Activated T-helper 2 cell treated with anti-CD3 and anti-CD28 coated beads, Interferon-gamma antibody, Interleukin-2, Interleukin-4, amounts not matched to agents 10 μg/mL and 5 μg/mL and 100 μg/mL, durations not matched to agents 14 hours and 24 hours and 36 hours (primary cell): ENCODE measurements at places on chromosomes 2 and 18.

DNA sequence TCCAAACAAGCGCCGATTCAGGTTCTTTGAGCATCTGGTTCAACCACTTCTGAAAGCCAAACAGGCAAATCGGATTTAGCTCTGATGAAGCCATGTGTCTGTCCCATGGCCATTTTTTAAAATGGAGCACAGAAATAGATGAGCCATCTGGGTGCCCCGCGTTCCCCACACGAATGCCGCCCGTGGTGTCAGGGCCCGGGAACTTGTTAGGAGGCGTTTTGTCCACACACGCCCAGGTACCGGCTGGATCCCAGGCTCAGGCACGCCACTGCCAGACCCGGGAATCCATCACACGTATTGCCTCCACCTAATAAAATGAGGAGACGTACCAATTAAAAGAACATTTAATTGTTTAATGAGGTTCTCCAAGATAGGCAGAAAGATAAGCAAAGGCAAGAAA is 374.4 kb upstream of the SALL3 start:
- no peak for DNase-seq

DNA sequence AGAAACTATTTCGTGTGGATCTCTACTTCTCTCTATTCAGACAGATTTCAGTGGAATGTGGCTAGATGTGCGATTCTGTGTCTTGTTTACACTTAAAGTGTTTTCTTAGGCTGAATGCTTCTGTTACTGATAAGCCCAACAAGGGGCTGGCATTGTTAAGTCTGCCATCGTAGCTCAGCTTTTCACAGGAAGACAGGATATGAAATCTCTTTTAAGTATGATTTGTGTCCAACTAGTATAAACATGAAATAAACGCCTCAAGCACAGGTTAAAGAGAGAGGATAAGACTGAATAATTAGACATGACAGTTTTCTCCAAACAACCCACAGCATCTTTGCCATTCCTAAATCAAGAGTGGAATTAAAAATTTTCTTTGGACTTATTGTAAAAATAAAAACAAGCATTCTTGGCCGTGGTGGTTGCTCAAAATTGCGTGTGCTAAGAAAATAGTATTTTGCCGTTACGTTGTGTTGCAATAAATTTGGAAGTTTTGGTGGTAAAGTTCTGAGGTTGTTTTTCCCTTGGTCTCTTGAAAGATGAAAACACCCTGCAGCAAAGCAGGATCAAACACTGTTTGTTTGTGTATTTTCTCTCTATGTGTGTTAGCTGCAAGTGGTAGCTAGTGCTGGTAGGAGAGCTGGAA is 1.0 kb downstream of the VIT start:
- DNase-seq = no peak

DNA sequence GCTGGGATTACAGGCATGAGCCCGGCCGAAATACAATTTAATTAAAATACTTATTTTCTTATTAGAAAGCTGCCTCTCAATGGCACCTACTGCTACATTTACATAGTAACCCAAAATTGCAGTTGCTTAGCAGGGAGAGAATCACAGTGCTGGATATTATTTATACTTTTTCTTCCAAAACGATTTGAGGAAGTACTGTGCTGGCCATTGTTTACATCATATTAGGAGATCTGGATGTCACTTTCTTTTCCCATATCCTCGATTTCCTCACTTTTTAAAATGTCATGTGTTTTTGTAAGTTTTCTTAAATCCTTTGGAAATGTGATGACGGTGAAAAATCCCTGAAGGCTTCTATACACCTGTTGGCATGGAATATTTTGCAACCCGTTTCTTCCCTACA is 3.4 kb upstream of the SP3 start:
- DNase-seq = no peak

- no peak for DNase-seq
Measured at GRCh38 chr2:72145658-72146329, 1.9 kb downstream of the CYP26B1 start.
